Activated naive CD8-positive, alpha-beta T cell treated with anti-CD3 and anti-CD28 coated beads for 36 hours (primary cell): ENCODE measurements at places on chromosomes 16 and 17. TPM values are rescaled to one million over a fixed set of nuclear protein-coding genes. Genes with fewer than 3 reads are reported as not detected.

The INCA1 gene
- 0.36 TPM for total RNA-seq

The KRT24 gene
- total RNA-seq = not detected

The TBC1D3 gene
- not detected for total RNA-seq

The CCP110 gene
- total RNA-seq = 28.7 TPM

The EXOC7 gene
- 88.1 TPM for total RNA-seq

The CDIP1 gene
- total RNA-seq = 33.3 TPM

The LGALS9B gene
- total RNA-seq = not detected

The ALOX15 gene
- 0.18 TPM for total RNA-seq

The CACNG3 gene
- not detected for total RNA-seq

The MYH1 gene
- total RNA-seq = not detected

The KRTAP3-2 gene
- not detected for total RNA-seq

The MGAT5B gene
- total RNA-seq = 0.18 TPM

The IQCK gene
- 4.0 TPM for total RNA-seq

The PHLPP2 gene
- 9.3 TPM for total RNA-seq

The TNFRSF17 gene
- not detected for total RNA-seq

The HAPSTR1 gene
- total RNA-seq = 65.5 TPM

DNA sequence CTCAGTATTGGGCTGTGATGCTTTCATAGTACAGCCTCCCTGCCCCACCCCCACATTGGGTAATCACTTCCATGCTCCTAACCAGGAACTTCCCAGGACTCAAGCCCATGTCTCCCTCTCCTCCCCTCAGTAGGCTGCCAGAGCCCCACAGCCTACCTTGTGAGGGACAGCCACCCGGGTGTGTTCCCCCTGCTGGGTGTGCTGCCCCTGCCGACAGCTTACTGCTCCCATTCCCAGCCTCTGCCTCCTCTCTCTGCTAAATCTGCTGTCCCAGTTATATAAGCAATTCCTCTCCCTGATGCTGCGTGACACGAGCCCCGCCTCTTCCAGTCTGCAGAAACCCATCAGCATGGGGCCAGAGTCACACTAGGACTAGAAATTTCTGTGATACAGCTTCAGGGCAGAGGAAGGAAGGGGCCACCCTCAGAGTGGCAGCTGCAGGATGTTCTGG lies at the start of gene RSKR:
Gene RSKR (minus strand): TSS at position 255 of the 451 bp plus-strand sequence. CDS start 24 bp downstream, at position 231.
- no peak for DNase-seq

DNA sequence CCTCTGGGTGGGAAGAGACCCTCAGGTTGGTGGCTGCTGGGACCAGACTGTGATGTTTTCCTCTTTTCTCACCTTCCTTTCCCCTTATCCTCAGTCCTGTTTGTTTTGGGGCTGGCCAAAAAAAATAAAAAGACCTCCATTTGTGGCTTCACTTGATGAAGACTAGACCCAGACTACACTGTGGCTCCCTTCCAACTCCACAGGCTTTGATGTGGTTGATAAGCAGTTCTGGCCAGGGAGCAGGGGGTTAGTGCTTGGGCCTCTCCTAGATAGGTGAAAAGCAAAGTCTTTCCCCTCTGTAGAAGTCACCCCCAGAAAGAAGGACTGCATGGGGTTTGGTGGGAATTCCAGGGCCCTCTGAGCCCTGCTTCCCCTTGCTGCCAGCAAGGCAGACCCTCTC lies 11.2 kb upstream of the ADAM11 start:
- no peak for DNase-seq

- DNase-seq = peak; percentile 69
Observed at GRCh38 chr17:77645072-77646045, 313.1 kb upstream of the TNRC6C start.

GRCh38 chr17:43914451-43914850 lies 7.1 kb upstream of the MPP2 start:
- no peak for DNase-seq

DNA sequence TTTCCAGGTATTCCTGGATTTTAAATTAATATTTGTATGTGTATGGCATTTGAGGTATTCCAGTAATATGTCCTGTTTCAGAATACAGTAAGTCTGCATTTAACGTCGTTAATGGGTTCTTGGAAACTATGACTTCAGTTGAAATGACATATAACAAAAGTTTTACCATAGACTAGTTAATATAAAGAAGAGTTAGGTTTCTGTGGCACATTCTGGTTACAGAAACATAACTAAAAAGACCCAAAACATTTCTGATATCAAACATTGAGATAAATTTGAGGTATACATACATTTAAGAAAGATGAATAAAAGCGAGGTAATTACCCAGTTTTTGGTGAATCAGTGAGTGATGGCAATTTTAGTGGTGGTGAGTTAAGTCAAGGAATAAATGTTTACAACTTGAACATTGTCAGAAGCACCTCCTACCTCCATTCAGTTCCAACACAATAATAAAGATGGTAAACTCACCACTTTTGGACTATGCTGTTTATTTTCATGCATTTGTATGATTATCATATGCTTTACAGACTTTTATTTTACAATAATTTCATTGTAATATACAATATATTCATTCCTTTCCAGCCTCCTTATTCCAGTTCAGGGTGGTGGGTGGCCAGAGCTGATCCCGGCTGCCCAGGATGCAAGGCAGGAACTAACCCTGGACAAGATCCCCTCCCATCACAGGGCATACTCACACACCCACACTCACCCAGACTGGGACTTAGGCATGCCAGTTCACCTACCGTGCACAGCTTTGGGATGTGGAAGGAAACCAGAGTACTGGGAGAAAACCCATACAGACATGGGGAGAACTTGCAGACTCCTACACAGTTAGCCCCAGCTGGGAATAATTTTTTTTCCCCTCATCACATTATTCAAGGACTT lies 9.7 kb downstream of the LUC7L3 start:
- DNase-seq = no peak

DNA sequence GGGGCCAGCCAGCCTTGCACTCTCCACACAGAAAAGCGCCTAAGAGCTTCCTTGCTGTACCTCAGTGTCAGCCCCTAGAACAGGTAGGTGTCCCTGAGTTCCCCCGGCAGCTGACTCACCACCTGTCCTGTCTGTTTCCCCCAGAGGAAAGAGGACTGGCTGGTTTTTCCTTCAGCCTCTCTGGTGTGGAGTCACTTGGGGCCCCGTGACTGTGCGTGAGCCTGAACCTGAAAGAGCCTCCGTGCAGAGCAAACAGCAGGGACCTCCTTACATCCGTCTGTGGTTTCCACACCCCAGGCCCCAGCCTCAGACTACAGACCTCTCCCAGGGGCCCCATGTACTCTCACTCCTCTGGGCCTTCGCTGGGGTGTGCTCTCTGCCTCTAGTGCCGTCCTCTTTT lies 87.8 kb downstream of the GNAO1 start:
- peak; percentile 77 for DNase-seq

GRCh38 chr16:87747626-87748414 lies 18.0 kb downstream of the KLHDC4 start:
- DNase-seq = no peak

GRCh38 chr16:15404792-15405191 lies 9.2 kb downstream of the MPV17L start:
- no peak for DNase-seq

DNA sequence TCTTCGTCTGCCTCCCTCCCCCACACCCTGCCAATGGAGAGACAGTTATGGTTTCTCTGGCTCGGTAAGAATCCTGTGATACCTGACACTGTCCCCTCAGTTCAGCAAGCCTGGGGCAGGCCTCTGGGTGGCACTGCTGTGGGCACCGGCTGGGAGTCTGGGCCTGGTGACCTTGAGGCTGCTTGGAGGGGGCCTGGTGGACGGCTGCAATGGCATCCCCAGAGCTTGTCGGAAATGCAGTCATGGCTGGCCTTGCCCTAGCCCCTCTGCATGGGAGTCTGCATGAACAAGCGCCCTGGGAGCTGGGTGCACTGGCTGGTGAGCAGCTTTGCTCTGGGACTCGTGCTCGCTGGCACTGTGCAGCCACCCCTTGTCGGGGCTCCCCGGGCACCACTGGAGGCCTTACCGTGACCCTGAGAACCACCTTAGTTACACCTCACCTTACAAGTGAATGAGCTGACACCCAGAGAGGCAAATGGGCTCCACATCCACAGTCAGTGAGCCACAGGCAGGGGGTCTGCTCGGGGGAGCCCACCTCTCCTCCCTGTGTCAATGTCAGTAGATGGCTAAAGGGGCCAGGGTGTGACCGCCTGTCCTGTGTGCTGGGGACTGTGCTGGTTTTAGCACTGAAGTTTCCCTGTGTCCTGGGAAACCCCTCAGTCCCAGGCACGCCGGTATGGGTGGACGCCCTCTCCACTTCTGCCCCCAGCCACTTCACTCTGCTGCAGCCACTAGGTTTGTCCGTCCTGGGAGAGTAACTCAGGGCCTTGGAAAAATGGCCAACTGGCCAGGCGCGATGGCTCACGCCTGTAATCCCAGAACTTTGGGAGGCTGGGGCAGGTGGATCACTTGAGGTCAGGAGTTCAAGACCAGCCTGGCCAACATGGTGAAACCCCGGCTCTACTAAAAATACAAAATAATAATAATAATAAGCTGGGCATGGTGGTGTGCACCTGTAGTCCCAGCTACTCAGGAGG lies 1.4 kb downstream of the LGALS3BP start:
- no peak for DNase-seq

DNA sequence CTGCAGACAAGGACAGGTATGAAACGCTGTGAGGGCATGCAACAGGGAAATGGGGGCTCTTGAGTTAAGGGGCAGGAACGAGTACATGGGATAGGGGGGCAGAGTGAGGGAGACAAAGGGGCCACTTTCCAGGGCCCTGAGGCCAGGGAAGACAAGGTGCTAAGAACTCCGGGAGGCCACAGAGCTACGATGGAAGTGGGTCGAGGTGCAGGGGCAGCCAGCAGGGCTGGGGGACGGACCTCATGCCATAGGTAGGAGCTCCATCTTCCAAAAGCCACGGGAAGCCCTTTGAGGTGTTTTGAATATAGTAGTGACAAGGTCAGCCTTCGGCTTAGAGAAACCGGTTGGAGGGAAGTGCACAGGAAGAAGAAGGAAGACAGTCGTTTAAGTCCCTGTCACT lies 35.6 kb downstream of the RBFOX3 start:
- DNase-seq = no peak

- no peak for DNase-seq
Observed at GRCh38 chr17:60473788-60474187, 51.5 kb downstream of the CHCT1 start.

DNA sequence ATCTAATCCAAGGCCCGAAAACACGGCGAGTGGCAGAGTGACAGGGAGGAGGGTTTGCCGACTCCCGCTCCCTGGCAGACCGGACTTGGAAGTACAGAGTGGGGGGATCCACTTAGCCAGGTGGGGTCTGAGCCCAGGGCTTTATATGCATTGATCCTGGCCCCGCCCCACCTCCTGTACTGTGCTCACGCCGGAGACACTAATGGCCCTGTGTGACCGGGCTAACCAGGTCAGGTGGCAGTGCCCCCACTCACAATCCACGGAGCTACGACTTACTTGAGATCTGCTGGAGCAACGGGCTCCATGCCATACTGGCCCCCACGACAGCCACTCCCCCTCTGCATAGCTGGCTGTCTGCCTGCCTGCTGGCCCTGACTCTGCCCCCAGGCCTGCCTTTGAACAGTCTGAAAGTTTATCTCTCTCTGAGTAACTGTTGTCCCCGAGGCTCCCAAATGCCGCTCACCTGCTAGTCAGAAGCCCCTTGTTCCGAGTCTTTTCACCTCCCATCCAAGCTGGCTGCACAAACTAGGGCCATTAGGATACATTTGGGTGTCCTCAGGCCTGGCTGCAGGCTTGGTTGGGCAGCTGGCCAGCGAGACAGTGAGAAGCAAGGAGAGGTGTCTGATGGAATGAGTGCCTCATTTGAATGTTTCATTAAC lies 28.0 kb downstream of the CACNA1G start:
- DNase-seq = no peak

GRCh38 chr17:61411261-61412142 lies 11.9 kb downstream of the TBX2 start:
- no peak for DNase-seq

DNA sequence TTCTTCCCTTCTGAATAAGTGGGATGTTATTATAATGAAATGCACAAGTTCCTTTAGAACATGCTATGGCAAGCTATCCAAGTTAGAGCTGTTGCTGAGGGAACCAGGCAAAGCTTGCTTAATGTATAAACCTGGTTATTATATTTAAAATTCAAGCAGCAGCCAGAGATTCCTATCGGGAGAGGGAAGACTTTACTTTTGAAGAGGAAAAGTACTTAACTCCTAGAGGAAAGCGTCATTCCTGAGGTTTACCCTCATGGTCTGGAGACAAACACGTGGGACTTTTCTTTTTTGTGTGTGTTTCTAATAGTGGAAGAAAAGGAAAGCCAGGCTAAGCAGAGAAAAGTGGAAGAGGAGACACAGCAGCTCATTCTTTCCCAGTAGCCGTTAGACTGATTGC lies 39.9 kb upstream of the MYH10 start:
- no peak for DNase-seq

GRCh38 chr17:77745702-77746101 lies 212.8 kb upstream of the TNRC6C start:
- no peak for DNase-seq

DNA sequence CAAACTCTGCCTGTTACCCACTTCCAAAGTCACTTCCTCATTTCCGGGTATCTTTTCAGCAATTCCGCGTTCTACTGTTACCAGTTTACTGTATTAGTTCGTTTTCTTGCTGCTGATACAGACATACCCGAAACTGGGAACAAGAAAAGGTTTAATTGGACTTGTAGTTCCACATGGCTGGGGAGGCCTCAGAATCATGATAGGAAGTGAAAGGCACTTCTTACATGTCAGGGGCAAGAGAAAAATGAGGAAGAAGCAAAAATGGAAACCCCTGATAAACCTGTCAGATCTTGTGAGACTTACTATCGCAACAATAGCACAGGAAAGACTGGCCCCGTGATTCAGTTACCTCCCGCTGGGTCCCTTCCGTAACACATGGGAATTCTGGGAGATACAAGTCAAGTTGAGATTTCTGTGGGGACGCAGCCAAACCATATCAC lies 30.9 kb downstream of the PAFAH1B1 start:
- no peak for DNase-seq

- DNase-seq = no peak
Observed at GRCh38 chr17:60944751-60945150, 267.1 kb downstream of the BCAS3 start.

- no peak for DNase-seq
Observed at GRCh38 chr16:56789360-56789759, 59.4 kb downstream of the NUP93 start.

DNA sequence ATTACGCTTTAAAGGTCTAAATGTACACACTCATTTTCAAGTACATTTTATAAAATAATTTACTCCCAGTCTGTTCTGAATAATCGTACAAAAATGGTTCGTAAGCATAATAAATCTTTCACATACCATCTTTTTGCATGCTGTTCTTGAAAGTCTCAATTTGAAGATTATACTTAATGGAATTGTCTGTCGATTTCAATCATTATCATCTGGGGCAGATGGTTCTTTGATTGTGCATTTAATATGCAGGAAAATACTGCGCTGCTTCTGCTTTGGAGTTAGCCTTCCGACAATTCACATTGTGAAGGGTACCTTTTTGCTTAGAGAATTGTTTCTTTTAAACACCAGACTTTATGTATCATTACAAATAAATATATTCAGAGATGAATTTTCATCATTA lies 262.8 kb downstream of the ABCC12 start:
- DNase-seq = no peak

- no peak for DNase-seq
Observed at GRCh38 chr16:11675561-11676511, 7.6 kb downstream of the SNN start.

- DNase-seq = no peak
Observed at GRCh38 chr17:2947996-2948550, 115.3 kb downstream of the OR1D5 start.

- DNase-seq = no peak
Observed at GRCh38 chr16:66447491-66447890, 20.4 kb downstream of the BEAN1 start.

GRCh38 chr17:57993471-57994365 lies 5.7 kb upstream of the VEZF1 start:
- no peak for DNase-seq
